ENCODE measurements at places on chromosomes 13 and 19.
A peak's percentile ranks its signal among the peaks of the same experiment; 100 is the strongest.

DNA sequence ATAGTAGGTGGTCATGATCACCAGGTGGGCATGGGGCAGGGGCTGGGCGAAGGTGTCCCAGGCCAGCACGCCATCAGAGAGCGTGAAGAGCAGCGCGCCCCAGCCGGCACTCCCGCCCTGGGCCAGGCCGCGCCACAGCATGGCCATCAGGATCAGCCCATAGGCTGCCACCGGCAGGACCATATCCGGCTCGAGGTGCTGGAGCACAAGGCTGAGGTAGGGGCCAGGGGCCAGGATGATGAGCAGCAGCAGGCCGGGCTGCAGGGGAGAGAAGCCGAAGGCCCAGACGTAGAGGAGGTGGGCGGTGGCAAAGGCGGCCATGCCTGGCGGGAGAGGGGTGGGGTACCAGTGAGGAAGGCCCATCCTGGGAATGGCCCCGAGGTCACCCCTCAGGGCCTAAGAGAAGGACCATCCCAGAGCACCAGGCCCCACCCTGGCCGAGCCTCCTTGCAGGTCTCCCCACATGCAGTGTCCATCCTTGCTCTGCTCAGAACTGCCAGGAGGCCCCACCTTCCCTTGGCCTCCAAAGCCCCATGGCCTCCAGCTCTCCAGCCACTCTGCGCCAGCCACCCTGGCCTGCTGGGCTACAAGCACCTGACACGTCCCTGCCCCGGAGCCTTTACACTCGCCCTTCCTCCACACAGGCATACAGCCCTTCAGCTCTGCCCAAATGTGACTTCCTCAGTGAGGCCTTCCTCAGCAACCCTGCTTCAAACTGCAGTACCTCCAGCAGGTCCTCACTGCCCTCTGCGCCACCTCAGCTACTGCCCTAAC, 1.1 kb downstream of the TMEM86B start:
- DNase-seq = no peak

- no peak for DNase-seq
Measured at GRCh38 chr13:35573639-35574038, 97.2 kb upstream of the MAB21L1 start.

- no peak for DNase-seq
Measured at GRCh38 chr13:113205428-113205931, 3.0 kb downstream of the PCID2 start.

- DNase-seq = no peak
Measured at GRCh38 chr19:1093811-1094553, 1.2 kb downstream of the POLR2E start.

GRCh38 chr19:39436350-39436716, 584 bp upstream of the RPS16 start:
- DNase-seq = no peak

GRCh38 chr13:32059511-32059984, 28.0 kb downstream of the FRY start:
- DNase-seq = no peak

DNA sequence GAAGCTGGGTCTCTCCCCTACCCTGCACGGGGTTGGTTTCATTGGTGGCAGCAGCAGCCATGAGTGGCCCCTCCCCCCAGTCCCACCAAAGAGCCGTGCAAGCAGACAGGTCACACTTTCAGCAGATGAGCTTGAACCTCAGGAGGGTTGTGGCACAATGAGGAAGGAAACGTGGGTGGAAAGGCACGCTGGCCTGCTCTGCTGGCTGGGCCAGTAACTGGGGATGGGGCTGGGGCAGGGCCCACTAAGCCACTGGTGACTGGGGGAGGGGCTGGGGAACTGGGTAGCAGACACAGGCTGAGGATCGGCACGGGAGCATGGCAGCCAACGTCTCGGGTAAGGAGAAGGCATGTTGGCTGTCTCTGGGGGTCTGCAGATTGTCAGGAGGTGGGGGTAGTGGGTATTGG, at the start of gene P2RY11:
P2RY11 (plus strand) TSS at position 289 of the 407 bp plus-strand sequence; CDS start at position 318, 29 bp downstream.
- no peak for DNase-seq

DNA sequence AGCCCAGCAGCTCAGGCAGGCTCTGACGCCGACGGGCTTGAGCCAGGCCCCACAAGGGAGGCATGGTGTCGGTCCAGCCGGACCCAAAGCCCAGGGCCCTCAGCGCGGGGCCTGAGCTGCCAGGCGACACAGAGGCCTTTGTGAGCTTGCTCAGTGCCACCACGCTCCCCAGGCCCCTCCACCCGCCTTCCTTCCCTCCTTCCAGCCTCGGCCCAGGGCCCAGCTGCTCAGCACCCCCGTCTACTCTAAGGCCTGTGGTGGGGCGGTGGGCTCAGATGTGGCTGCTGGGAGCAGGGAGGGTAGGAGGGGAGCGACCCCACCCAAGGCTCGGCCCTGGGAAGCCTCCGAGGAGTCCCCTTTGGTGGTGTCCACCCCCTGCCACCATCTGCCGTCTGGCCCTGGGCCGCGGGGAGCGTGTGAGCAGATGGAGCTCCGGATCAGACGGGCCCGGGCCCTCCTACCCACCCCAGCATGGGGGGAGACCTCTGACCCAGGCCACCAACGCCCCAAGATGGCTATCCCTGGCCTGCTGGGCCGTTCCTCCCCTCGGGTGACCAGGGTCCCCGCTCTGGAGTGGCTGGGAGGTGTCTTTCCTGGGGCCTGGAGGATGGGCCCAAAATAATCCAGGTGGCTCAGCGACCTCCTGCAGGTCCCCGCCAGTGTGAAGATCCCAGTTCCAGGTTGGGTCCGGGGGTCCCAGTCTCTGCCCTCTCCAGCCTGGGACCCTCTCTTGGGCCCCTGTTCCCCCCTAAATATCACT, 7.8 kb downstream of the ZBTB7A start:
- DNase-seq = peak; percentile 83

DNA sequence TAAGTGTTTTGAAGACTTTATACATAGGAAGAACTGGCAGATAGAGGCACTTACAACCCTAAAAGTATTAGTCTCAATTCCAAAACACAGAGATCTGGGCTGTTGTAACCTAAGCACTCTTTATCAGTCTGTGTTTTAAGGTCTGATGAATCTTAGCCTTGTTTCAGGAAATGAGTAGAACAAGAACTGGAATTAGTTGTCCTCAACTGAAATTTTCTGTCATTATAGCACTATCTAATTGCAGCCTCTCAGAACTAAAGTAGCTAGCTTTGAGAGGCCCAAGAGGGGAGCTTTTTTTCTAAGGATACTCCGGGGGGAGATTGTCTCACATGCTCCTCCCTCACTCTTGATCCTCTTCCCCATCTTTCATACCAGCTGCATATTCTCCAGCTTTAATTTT, 13.1 kb downstream of the HNRNPM start:
- DNase-seq = no peak

- no peak for DNase-seq
Measured at GRCh38 chr13:98571955-98572662, 4.8 kb downstream of the STK24 start.

DNA sequence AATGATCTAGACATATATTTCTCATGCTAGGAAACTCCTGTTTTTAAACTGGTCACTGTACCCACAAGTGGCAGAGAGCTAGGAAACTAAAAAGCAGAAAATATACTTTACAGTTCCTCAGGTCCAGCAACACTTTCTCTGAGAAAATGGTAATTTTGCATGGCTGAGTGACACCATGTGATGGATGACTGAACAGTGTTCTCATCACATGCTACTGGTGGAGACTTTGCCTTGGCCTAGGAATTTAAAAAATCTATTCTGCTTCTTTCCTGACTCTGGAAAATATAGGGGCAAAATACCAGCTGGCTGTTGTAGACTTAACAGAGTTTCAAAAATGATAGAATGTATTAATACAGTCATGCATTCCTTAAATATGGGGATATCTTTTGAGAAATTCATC, 50.0 kb downstream of the LATS2 start:
- DNase-seq = no peak

- peak; percentile 80 for DNase-seq
Measured at GRCh38 chr13:44237276-44237767, 136.3 kb upstream of the SERP2 start.

DNA sequence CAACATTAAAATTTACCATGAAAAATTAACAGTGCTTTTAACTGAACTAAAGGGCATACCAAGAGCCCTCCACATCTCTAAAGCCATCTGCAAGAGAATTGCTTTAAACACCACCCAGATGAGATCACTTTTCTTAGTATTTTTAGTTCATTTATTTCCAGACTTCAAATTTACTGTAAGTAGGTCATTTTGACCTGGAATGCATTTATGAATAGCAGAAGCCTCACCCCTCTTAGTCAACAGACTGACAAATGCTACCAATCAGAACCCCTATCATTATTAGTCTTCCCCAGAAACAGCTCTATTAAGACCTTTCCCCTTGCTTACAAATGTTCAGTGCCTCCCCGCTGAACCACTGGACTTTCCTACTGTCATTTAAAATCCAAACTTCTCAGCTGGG, 27.3 kb downstream of the RUBCNL start:
- no peak for DNase-seq

DNA sequence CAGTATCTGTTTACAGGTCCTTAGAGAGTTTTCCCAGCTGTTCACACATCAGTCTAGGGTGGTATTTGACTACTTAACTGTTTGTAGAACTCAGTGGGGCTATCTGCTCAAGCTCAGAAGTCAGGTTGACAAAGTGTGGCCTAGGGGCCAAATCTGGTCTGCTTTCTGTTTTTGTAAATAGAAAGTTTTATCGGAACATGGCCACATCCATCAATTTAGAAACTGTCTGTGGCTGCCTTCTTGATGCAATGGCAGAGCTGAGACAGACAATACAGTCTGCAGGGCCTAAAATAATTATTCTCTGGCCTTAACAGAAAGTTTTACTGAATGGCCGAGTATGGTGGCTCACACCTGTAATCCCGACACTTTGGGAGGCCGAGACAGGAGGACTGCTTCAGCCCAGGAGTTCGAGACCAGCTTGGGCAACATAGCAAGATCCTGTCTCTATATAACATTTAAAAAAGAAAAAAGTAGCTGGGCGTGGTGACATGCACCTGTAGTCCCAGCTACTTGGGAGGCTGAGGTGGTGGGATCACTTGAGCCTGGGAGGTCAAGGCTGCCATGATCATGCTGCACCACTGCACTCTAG, 2.4 kb downstream of the SMG9 start:
- no peak for DNase-seq

DNA sequence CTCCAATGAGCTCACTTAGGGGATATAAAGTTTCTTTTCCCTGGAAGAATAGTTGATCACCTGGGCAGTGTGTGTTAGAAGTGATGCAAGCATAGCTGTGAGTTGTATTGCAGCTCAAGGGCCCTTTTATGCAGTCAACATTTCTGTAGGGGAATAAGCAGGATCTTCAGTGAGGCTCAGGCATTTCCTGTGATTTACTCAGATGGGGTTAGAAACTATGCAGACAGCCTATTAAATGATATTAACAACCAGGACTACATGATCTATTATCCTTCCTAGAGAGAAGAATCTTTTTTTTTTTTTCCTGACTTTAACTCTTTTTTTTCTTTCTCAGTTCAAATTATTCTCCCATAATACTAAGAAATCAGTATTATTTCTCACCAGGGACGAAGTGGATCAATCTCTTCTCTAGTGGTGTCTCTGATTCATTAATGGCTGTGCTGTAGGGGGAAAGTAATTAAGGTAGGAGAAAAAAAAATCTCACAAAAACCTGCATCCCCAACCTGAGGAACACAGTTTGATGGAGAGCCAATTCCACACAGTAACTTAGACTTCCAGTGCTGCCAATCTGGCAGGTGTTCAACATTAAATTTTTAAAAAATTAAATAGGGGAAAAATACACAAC, 126.4 kb upstream of the SLC10A2 start:
- DNase-seq = no peak

DNA sequence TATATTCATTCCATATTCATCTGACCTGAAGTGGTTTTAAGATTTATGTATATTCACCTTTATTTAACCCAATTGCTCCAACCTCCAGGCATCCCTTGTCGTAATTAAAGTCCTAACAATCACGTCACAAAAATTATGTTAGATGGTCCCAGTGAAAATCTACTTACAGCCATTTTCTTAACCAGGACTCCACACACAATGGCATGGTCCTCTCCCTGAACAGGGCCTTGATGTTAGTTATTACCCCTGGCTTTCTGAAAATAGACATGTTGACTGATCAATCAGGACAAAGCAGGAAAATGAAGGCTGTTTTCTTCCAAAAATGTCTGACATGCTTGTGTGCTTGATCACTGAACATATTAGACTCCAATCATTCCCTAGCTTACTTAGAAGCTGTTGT, 542.7 kb upstream of the SLITRK5 start:
- DNase-seq = no peak

GRCh38 chr13:64688893-64689677, 2541.1 kb downstream of the PCDH9 start:
- no peak for DNase-seq

- no peak for DNase-seq
Measured at GRCh38 chr13:31435536-31435935, 235.8 kb downstream of the B3GLCT start.

GRCh38 chr19:57192077-57192420, 749 bp downstream of the ZNF264 start:
- DNase-seq = no peak

DNA sequence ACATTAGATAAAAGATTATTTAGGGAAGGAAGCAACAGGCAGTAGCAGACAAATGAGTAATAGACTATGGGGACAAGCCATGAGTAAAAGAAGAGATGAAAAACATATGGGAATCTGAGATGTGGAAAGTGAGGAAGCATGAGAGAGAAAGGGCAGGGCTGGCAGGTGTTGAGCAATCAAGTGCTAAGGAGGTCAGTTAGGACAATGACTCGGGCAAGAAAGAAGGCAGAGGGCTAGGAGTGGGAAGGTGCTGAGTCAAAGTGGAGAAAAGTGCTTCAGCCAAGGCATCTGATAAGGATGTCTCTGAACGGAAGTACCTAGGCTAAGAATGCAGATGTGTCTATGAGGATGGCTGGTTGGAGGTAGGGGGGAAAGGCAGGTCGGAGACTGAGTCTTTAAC, 291.9 kb upstream of the HTR2A start:
- no peak for DNase-seq

- peak; percentile 94 for DNase-seq
Measured at GRCh38 chr13:25192936-25193335, 20.8 kb upstream of the AMER2 start.

DNA sequence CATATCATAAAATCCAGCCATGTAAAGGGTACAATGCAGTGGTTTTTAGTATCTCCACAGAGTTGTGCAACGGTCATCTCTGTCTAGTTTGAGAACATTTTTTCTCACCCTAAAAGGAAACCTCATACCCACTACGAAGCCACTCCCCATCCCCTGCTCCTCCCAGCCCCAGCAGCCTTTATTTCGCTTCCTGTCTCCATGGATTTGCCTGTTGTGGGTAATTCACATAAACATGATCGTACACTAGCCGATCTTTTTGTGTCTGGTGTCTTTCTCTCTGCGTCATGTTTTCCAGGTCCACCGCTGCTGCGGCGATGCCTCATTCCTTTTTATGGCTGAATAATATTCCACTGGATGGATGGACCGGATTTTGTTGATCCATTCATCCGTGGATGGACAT, 28.6 kb downstream of the BICRA start:
- DNase-seq = no peak

DNA sequence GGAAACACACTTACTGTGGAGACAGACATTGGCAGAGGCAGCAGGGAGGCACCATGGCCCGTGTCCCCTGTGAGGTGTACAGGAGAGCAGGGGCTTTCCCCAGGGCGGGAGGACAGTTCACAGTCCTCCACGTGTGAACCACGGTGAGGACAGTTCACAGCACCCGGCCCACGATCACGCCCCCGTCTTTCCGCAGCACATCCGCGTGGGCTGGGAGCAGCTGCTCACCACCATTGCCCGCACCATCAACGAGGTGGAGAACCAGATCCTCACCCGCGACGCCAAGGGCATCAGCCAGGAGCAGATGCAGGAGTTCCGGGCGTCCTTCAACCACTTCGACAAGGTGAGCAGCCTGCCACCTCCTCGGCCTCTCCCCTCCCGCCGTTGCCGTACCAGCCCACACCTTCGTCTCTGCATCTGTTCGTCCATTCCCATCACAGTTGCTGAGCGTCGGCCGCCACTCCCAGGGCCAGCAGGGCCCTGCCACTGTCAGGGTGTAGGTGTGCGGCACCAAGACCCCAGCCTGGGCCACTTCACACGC, 17.4 kb downstream of the CAPN12 start:
- no peak for DNase-seq

Data from midbrain (tissue), 1 donor.